Activated T-cell treated with anti-CD3 and anti-CD28 coated beads for 1 hour (primary cell): ENCODE measurements at places on chromosomes 7 and 10.
A peak's percentile ranks its signal among the peaks of the same experiment; 100 is the strongest.

- DNase-seq = no peak
Observed at GRCh38 chr7:135827391-135827790, 78.8 kb upstream of the FAM180A start.

GRCh38 chr7:43479042-43479441 lies 103.9 kb upstream of the STK17A start:
- no peak for DNase-seq

GRCh38 chr10:50504389-50504788 lies 119.4 kb downstream of the SGMS1 start:
- DNase-seq = no peak

- no peak for DNase-seq
Observed at GRCh38 chr7:129680400-129680799, 68.9 kb downstream of the NRF1 start.

- no peak for DNase-seq
Observed at GRCh38 chr10:80472234-80473095, 18.4 kb downstream of the TSPAN14 start.

DNA sequence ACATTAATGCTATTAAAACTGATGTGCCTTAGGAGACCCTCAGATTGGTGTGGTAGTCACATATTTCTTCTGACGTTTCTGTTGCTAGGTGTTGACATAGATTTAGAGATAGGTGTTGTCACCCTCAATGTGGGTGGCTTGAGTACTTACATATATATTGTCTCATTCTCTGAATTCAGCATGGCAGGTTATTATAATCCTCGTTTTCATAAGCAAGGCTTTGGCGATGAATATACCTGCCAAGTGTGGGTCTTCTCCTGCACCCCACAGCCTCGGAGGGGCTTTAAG lies 7.0 kb downstream of the FBH1 start:
- no peak for DNase-seq

DNA sequence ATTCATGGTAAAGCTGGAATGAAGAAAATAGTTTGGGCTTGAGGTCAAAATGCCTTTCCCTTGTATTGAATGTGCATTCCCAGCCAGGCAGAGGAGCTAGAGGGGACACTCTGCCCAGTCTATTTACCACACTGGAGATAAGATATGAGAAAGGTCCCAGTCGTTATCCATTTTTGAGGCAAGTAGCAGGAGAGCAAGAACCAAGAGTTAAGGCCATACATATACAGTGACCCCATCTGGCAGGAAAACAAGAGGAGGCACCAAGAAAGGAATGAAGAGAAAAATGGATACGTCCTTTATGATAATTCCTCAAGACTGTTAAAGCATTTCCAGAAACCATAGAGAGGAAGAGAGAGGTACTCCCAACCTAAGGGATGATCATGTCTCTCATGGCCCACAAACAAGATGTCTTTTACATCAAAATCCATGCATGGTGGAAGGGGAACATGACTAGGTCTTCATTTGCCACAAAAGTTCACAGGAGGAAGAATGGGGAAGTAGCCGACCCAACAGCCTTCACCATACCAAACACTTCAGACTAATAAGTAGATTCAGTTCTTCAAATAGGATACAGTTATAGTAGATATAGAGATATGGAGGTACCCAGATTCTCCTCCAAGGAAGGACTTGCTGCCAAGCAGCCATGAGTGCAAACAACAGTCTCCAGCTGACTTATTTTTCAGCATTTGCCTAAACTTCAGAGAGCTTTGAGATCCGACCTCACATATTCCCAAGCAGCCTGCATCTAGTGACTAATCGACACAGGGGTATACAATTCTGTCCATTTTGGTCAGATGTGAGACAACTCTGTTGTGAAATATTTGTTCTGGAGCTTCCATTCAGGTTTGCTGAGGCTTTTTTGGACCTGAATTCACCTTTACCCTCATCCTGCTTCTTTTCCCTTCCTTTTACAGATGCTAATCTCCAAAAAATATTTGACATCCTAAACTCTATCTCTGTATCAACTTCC lies 61.1 kb upstream of the CCDC71L start:
- DNase-seq = no peak

GRCh38 chr7:147245274-147245673 lies 1128.7 kb downstream of the CNTNAP2 start:
- DNase-seq = no peak

DNA sequence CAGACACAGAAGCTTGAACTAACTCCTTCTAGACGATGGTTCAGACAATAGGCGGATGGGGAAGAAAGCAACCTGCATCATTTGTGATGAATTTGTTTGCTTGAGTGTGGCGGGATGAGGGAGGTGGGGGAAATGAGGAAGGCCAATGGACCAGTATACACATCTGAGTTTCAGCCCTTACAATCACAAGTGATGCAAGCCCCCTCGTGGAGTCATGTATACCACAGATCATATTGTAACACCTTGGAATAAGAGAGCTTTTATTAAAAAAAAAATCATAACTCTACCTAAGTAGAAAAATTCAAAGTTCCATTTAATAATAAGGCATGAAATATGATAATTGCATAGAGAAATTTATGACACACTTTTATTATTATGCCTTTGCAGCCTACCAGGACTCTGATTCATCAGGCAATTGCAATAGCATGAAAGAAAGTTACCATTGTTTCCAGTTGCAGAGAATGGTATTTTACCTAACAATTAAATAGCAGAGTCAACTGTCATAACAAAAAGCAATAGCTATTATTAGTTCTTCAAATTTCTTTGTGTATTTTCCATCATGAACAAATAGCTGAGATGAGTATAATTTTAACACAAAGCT lies 230.2 kb upstream of the AKR1E2 start:
- no peak for DNase-seq

DNA sequence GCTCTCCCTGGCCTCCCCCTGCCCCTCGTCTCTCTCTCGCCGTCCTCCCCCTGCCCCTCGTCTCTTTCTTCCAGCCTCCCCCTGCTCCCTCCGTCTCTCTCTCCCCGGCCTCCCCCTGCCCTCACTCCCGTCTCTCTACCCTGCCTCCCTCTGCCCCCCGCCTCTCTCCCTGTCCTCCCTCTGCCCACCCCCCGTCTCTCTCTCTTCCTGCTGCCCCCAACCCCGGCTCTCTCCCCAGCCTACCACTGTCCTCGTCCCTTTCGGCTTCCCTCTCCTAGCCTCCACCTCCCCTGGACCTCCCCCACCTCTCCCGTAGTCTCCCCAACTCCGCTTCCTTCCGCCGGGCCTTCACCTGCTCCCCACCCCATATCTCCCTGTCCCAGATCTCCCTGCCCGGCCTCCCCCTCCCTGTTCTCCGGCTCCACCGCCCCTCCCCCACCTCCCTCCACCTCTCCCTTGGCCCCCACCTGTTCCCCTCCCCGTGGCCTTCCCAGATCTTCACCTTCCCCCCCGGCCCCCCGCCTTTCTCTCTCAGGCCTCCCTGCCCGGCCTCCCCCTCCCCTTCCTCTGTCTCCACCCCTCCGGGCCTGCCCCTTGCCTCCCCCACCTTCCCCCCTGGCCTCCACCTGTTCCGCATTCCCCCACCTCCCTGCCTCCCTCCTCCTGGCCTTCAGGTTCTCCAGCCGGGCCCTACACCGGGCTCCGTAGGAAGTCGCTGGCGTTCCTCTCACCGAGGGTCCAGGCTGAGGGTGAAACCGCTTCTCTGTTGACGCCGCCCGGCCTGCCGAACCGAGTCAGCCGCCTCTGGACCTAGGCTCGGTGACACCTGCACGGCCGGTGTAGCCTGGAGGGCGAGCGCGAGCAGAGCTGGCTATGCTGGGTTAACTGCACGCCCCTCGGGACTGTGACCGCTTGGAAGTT lies 1.2 kb downstream of the GET4 start:
- no peak for DNase-seq

GRCh38 chr7:74334030-74334429 lies 44.8 kb downstream of the CLIP2 start:
- DNase-seq = no peak

- DNase-seq = no peak
Observed at GRCh38 chr7:143947111-143947510, 7.5 kb upstream of the OR2F1 start.

DNA sequence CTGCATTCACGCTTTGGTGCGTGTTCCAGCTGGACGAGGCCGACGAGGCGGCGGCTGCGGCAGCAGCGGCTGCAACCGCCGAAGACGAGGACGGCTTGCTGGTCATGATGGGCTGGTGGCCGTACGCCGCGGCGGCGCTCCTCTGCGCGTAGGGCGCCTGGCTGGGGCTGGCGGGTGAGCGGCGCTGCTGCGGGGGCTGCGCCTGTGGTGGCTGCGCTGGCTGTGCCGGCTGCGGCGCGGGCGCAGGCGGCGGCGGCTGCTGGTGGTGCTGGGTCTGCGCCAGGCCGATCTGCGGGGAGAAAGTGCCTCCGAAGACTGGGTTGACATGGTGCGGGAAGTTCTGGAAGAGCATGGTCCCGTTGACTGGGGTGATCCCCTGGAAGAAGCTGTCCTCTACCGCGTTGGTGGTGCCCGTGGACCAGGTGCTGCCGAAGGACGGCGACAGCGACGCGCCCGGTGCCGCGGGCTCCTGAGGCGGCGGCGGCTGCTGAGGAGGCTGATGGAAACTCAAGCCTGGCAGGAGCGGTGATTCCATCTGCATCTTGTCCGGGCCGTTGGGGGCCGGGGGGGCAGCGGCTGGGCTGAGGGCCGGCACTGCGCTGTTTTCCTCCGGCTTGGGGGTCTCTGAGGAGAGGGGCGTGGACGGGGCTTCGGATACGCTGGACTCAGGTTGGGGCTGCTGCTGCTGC lies 51.1 kb downstream of the CPEB3 start:
- DNase-seq = peak; percentile 12

DNA sequence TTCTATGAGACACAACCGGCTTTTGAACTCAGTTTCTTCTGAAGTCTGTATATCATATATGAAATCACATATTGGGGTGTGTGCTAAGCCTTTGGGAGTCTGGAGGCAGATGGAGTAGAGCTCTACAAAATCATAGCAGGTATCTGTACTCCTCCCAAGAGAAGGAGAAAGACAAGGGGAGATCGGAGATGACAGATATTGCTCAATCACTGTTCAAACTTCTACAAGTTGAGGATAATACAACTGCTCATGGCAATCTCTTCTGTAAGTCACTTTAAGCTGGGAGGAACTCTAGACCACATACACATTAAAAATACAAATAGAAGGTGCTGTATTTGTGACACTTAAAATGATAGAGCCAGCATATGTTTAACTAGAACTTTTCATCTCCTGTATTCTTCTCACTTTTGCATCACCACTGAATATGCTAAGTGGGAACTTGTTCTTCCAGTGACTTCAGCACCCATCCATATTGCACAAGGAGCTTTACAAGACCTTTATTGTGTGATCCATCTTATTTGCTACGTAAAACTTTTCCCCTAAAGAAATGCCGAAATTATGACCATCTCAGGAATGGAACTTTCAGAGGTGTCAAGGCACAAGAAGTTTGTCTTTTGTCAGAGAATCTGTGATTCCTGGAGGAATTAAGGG lies 381.4 kb downstream of the PHTF2 start:
- DNase-seq = no peak

- DNase-seq = no peak
Observed at GRCh38 chr7:74033372-74034311, 5.7 kb downstream of the ELN start.

GRCh38 chr10:42553064-42553407 lies 85.3 kb downstream of the ZNF33B start:
- no peak for DNase-seq

DNA sequence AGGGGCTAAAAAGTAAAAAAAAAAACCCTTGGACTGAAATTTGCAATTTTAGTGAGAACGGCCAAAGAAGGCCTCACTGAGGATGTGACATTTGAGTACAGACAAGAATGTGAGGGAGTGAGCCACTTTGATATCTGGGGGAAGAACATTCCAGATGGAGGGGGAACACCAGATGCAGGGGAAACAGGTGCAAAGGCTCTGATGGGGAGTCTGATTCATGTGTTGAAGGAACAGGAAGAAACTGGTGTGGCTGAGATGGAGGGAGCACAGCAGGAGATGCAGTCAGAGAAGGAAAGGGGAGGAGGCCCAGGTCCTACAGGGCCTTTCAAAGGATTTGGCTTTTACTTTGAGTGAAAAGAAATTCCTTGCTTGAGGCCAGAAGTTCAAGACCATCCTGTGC lies 615.7 kb upstream of the NRP1 start:
- DNase-seq = no peak

DNA sequence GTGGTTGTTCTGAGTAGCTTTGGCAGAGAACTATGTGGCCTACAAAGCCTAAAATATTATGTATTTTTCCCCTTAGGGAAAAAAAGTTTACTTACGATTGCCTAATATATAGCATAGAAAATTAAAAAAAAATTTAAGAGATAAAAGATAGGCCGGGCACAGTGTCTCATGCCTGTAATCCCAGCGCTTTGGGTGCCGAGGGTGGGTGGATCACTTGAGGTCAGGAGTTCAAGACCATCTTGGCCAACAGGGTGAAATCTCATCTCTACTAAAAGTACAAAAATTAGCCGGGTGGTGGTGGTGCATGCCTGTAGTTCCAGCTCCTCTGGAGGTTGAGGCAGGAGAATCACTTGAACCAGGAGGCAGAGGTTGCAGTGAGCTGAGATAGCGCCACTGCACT lies 439.2 kb upstream of the KLF6 start:
- DNase-seq = no peak

GRCh38 chr7:90705391-90706071 lies 109.4 kb downstream of the CDK14 start:
- no peak for DNase-seq

- no peak for DNase-seq
Observed at GRCh38 chr7:46368871-46369270, 447.8 kb upstream of the IGFBP3 start.

DNA sequence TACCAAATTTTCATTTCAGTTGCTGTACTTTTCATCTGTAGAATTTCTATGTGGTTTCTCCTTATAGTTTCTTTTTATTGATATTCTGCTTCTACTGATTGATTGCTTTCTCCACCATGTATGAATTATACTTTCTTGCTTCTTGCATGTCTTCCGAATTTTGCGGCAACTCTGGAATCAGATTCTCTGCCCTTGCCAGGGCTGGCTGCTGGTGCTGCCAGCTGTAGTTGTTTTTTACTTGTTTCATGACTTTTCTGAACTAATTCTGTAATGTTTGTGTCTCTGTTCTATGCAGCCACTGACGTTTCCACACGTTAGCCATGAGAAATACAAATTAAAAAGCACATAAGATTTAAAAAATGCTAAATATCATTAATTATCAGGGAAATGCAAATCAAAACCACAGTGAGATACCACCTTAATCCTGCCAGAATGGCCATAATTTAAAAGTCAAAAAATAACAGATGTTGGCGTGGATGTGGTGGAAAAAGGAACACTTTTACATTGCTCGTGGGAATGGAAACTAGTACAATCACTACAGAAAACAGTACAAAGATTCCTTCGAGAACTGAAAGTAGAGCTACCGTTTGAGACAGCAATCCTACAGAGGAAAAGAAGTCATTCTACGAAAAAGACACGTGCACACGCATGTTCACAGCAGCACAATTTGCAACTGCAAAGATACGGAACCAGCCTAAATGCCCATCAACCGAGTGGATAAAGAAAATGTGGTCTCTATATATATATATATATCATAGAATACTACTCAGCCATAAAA lies 51.5 kb downstream of the MAD1L1 start:
- no peak for DNase-seq

- DNase-seq = no peak
Observed at GRCh38 chr10:124732931-124733570, 11.1 kb downstream of the FAM53B start.

GRCh38 chr7:115097175-115097671 lies 175.3 kb downstream of the MDFIC start:
- DNase-seq = no peak
